ENCODE measurements at places on chromosomes 7 and 10. TPM values are rescaled to one million over a fixed set of nuclear protein-coding genes. Genes with fewer than 3 reads are reported as not detected.
A peak's percentile ranks its signal among the peaks of the same experiment; 100 is the strongest.

DNA sequence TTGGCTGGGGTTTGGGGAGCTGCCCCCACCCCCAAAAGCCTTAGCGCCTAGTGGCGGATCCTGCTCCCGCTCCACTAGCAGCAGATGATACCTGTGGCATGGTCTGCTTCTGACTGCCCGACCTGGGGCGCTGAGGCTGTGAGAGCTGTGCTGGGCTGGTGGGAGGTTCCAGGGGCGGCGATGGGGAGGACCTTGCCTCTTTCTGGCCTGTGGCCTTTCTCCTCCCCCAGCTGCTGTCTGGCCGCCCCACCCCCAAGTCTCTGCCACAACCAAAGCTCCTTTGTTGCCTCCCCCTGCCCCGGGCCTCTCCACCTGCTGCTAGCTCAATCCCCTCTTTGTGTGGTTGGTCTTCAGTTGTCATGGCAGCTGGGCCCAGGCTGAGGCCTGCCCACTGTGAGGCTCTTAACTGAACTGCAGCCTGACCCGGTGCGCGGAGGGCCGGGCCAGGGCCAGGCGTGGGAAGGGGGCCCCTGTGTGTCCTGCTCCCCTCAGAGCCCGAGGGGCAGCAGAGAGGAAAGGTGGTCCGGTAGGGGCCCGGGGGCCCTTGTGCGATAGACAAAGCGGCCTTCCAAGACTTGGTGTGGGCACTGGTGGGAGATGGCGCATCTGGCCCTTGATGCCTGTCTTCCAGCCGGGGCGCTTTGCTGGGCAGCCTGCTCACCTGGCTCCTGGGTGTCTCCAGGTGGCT lies 4.7 kb downstream of the ZNF775 start:
- no peak for DNase-seq

DNA sequence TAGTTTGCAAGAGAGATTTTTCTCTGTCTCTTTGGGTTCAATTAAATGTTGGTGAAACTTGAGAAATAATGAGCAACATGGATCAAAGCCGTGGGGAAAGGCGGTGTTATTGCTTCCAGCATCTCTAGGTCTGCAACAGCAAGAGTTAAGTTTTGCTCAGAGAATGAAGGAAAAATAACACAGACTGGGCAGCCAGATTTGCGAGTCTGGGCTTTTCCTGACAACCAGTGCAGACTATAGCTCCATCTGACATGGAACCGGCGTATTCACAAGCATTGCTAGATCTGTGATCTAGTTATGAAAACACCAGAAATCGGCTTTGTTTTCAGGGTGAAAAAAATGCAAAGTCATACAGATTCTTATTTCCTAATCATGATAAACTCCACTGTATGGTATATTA lies 110.4 kb downstream of the CAMK1D start:
- DNase-seq, result no peak

GRCh38 chr7:92422926-92423325 lies 24.4 kb upstream of the GATAD1 start:
- peak; percentile 43 for DNase-seq

- peak; percentile 97 for DNase-seq
Observed at GRCh38 chr10:122980209-122981065, at the start of gene PSTK. TSS of gene PSTK (plus strand) at chr10:122980401. CDS start at chr10:122980480, 79 bp downstream.

GRCh38 chr10:121079226-121079625 lies 228.1 kb downstream of the WDR11 start:
- DNase-seq, result no peak

DNA sequence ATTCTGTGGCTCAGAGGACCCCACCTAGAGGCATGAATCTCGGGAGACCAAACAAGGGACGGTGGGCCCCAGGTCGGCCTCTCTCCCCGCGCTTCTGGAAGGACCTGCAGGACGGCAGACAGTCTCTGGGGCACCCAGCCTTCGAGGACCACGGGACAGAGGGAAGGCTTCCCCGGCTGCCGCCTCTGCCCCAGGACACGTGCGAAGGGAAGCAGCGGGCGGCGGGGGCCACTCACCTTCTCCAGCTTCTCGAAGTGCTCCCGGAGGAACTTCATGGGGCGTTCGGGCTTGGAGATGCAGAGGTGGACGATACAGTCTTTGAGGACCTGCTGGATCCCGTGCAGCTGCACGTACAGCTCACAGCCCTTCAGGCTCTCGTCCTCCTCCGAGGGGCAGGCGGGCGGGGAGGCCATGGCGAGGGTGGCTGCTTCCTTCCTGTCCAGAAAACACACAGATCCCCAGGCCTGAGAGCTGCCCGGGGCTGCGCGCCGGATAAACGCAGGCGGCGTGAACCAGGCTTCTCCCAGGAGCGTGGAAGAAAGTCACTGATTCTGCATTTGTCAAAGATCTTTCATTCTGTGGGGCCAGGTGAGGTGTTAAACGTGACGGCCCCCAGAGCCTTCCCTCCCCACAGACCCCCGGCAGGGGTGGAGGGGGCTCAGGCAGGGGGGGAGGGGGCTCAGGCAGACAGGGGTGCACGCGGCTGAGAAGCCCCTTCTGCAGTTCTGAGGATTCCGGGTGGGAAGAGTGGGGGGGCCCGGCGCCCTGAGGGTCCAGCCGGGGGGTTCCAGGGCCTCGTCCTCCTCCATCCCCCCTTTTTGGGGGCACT lies 15.2 kb upstream of the DNAAF5 start:
- peak; percentile 72 for DNase-seq

DNA sequence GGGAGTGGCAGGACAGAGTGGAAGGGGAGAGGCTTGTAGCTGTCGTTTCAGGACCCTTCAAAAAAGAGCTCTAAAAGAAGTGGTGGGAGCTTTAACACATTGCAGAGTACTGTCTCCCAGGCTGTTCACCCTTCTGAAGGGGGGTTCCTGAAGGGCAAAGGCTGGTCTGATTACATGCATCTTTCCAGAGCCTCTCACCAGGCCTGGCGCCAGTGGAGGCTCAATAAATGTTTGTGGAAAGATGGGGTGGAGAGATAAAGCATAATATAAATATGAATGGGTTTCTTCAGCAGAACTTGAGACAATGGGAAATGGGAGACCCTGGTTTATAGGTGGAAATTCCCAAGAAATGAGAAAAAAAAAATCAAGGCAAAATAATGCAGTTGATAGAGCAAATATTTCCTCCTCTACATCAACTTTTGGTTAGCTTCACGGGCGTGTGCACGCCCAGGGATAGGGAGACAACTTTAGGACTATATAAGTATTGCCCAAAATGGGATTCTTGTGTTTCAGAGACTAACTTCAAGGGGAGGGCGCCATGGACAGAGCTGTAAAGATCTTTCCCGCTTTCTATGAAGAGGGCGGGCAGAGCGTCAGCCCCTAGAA lies 613 bp upstream of the BUB3 start:
- DNase-seq, result no peak

RARRES2 gene
- 111 TPM for total RNA-seq

NUTM2E gene
- not detected for total RNA-seq

GSDME gene
- 5.3 TPM for total RNA-seq

DNA sequence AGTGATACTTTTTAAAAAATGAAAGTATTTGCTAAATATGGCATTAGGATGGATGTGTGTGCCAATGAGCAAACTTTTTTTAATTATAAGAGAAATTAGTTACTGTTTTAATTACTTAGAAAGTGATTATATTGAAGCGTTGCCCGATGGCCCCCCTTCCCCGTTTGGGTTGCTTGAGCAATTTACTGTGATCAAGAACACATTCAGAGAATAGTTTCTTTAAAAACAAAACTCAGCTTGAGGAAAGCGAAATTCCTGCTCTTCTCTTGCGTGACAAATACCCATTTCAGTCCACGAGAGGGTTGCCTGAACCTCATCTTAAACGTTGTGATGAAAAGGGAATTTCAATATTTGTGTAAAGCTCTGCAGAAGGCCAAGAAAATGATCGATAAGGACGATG lies 234.1 kb downstream of the GATA3 start:
- DNase-seq, result no peak

GRCh38 chr10:117259279-117259678 lies 18.4 kb downstream of the SLC18A2 start:
- no peak for DNase-seq

AKR1E2 gene
- 6.7 TPM for total RNA-seq

- DNase-seq, result no peak
Observed at GRCh38 chr7:100396421-100396982, 23.2 kb downstream of the PILRA start.

DNA sequence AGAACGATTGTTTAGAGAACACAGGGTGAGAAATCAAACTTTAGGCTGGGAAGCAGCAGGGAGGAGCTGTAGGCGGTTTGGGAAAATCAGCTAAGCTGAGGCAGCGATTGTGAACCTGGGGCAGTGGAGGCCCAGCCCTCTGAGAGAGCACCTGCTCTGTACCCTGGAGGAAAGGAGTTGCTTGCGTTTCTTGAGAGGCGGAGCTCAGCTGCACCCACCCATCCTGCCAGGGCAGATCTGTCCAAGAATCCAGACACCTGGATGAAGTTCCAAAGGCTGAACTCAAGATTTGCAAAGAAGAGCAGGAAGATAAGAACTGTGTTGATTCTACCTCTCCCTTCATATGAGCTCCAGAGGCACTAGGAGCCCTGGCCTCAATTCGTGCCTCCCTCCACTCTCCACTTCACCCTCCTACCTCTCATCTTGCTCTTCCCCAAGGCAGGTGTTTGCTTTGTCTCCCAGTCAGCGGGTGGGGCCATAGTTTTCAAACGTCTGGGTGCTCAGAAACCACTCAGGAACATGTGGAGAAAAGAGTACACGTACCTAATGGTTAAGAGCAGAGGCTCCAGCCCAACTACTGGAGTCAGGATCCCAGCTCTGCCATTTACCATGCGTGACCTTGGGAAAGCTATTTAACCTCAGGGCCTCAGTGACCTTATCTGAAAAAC lies 21.5 kb upstream of the TMEM213 start:
- no peak for DNase-seq

GRCh38 chr10:86152911-86153310 lies 213.7 kb downstream of the GRID1 start:
- DNase-seq, result no peak

KBTBD2 gene
- total RNA-seq, result 21.7 TPM

- no peak for DNase-seq
Observed at GRCh38 chr7:25578991-25579777, 350.9 kb upstream of the NPVF start.

DNA sequence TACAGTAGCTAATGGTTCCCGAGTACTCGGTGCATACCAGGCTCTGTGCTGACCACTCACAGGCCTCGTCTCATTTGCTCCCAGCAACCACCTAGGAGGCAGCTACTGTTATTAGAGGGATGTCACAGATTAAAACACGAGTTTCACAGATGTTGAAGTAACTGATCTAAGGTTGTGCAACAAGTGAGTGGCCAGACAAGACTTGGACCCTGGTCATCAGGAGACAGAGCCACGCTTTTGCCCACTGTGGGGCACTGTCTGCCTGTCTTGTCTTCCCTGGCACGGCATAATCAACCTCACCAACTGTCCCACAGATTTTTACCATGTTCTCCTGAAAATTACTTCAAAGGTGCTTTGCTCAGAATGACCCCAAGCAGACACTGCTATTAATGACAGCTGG lies 111.6 kb upstream of the HABP2 start:
- DNase-seq, result no peak

EGFR gene
- total RNA-seq, result 21.8 TPM

DNA sequence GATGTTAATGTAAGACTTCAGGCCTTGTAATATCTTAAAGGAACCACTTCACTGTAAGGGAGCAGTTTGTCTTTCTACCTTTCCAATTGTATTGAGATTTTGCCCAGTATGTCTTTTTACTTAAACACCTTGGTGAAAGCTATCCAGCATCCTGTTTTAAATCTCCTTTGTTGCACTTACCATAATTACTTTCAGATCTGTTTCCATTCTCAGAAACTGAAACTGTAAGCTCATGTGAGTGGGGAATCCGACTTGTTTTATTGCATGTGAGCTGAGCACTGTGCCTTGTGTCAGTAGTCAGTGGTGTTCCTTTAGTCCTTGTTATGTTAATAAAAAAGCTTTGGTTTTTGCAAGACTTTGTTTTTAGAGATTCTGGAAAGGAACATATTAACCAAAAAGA lies 42.2 kb downstream of the BMPR1A start:
- DNase-seq, result no peak

C7orf33 gene
- total RNA-seq, result not detected

PLXDC2 gene
- total RNA-seq, result 27.2 TPM

DNA sequence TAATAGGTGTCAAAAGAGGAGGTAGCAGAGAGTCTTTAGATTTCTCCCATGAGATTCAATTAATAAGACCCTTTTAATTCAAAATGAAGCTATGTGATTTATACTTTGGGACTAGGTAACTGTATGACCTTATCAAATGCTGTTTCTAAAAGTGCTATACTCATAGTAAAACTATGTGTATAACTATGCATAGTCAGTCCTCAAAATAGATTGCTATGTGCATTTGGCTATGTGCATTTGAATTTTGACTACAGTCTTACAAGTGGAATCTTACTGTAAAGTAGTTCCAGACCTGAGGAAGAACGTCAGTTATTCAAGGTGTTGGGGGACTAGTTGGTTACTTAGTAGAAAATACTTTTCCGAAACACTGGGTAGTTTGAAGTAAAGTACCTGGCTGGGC lies 36.9 kb downstream of the ADD3 start:
- no peak for DNase-seq

AHR gene
- 28.0 TPM for total RNA-seq

GRCh38 chr10:123148414-123149161 lies 652 bp downstream of the HMX2 start:
- DNase-seq, result no peak

NUTM2A gene
- total RNA-seq, result 2.6 TPM

CDK14 gene
- 55.4 TPM for total RNA-seq

GRCh38 chr7:90777041-90777440 lies 180.9 kb downstream of the CDK14 start:
- no peak for DNase-seq

DNA sequence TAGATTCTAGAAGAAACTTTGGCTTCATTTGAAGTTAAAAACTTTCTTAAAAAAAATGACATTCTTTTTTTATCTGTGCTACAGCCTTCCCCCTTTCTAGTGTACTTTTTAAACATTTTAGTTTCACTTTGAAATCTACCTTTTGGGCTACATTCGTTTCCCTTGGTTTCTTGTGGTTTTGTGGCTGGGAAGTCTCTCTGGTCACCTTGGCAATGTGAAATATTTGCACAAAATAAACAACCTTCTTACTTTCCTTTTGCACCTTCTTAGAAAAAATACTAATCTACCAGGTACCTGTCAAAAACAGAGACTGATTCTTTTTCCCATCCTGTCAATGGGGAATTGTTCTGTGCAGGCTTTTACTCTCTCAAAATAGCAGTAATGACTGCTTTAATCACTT lies 350.2 kb downstream of the GATA3 start:
- no peak for DNase-seq

DNA sequence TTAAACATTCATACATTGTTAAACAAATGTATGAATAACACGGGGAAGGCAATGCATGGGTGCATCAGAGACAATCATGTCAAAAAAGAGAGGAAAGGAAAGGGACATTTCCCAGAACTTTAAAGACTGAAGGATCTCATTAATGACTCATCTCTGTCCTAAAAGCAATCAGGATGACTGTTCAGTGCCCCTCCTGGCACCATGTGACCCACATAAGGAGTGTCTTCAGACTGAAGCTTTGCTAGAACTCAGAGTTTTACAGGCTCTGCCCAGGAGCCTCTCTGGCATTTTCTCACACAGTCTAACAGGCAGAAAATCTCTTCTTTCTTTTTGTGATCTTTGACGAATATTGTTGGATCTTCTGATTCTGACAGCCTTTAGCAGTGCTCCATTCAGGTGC lies 315.3 kb downstream of the OTUD1 start:
- DNase-seq, result no peak

GRCh38 chr10:127910464-127910770 lies 3.5 kb downstream of the PTPRE start:
- no peak for DNase-seq
